ENCODE measurements at places on chromosomes 7 and 10.
A peak's percentile ranks its signal among the peaks of the same experiment; 100 is the strongest.

- DNase-seq: peak; percentile 90
Observed at GRCh38 chr10:70378122-70378521, 4.3 kb downstream of the LRRC20 start.

GRCh38 chr7:130288829-130289228 is 4.1 kb upstream of the CPA4 start:
- no peak for DNase-seq

DNA sequence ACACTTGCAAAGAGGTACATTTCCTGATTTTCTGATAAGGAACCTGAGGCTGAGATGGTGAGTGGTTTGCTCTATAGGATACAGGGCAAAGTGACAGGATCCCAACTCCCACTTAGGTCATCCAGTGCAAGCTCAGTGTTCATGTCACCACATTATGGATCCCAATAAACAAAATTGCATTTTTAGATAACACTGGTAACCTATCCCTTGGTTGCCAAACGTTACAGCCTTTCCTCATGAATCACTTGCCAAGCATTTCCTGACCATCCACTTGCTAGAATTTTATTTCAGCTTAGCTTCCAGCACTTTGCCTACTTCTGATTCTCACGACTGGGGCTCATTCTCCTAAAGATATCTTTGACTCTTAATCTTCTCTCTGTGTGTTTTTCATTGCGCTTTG is 131.4 kb upstream of the ODAD2 start:
- DNase-seq: peak; percentile 83

DNA sequence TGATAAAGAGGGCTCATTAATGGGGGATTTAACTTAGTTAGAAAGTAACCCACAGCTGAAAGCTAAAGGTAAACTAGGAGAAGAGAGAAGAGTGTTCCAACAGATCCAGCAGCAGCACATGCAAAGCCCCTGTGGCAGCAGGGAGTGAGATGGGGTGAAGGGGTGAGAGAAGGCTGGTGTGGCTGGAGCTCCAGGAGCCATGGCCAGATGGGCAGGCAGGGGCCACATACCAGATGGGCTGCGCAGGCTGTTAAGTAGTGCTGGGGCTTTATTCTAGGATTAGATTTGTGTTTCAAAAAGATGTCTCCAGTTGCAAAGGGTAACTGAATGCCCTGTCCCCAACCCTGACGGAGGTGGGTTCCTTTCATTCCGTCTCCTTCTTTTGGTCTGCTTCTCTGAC is 33.2 kb downstream of the HIF1AN start:
- DNase-seq: no peak

DNA sequence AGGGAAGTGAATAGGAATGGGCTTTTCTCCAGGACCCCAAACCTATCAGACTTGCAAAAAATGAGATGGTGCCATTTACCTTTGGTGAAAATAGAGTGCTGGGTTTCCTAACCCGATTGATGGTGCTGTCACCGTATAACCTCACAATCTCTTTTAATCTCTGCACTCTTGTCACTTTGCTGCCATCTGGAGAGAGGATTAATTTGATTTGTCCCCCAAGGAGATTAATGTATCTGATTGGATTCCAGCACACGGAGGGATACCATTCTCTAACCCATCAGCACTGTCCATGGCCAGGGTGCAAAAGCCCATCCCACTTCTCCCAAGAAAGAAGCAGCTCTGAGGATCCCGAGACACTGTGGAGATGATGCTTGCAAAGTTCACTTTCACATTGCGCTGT is 86.3 kb upstream of the NFE2L3 start:
- DNase-seq: no peak

- no peak for DNase-seq
Observed at GRCh38 chr7:1516586-1517251, 12.5 kb upstream of the INTS1 start.

- no peak for DNase-seq
Observed at GRCh38 chr7:36082216-36082615, 70.8 kb upstream of the EEPD1 start.

DNA sequence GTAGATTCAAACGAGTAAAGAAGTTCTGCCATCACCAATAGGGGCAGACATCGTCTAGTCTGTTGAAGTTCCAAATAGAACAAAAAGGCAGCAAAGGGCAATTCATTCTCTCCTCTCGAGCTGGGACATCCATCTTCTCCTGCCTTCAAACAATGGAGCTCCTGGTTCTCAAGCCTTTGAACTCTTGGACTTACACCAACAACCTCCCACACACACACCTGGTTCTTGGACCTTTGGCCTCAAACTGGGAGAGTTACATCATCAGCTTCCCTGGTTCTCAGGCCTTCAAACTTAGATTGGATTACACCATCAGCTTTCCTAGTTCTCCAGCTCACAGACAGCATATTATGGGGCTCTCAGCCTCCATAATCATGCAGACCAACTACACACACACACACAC is 9.8 kb upstream of the GIMAP5 start:
- no peak for DNase-seq

GRCh38 chr10:20601941-20602461 is 295.1 kb downstream of the NEBL start:
- no peak for DNase-seq

- no peak for DNase-seq
Observed at GRCh38 chr7:149733131-149733923, 40.1 kb downstream of the ZNF467 start.

GRCh38 chr7:22565315-22565811 is 65.4 kb upstream of the STEAP1B start:
- DNase-seq: peak; percentile 73

Data from SW 1271 (cell line).